Stimulated activated CD4-positive, alpha-beta T cell treated with anti-CD3 and anti-CD28 coated beads, TNF-alpha, amount 100 ng/mL, for 4 hours (primary cell): ENCODE measurements at places on chromosomes 3 and 15.
A peak's percentile ranks its signal among the peaks of the same experiment; 100 is the strongest.

DNA sequence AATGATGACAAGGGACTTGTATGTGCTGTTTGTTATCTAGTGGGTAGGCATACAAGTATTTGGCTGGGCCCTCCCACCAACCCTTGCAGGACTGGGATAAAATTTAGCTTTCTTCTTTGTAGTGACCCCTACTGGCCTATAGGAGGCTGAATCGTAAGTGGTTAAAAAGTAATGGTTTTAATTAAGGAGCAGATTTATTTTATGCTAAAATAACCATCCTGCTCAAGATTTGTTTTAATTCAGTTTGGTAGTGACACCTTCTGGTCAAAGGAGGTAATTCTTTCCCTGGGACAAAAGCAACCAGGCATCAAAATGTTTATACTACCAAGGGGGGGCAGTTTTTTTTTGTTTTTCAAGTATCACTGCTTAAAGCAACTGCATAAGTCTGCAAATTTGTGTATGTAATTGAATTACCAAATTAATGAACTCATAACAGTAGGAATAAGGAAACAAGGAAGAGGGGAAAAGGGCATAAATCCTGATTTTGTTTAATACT is 70.7 kb downstream of the TOP2B start:
- DNase-seq = no peak

DNA sequence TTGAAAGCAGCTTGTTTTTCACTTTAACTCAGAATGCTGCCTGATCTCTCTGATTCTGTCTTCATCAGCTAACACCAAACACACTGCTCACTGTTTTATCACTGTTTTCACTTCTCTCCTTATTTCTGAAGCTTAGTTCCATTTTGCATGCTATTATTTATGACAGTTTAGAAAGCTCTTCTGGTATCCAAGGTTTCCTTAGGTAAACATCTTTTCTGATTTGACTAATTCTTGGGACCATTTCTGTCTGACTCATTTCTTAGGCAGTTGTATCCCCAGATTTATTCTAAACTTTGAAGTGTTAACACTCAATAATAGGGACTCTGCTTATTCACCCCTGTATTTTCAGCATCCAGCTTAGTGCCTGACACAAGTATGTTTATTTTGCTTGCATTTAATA is 167.7 kb downstream of the BCHE start:
- no peak for DNase-seq

- DNase-seq = no peak
Observed at GRCh38 chr3:94146455-94146854, 83.6 kb downstream of the NSUN3 start.

DNA sequence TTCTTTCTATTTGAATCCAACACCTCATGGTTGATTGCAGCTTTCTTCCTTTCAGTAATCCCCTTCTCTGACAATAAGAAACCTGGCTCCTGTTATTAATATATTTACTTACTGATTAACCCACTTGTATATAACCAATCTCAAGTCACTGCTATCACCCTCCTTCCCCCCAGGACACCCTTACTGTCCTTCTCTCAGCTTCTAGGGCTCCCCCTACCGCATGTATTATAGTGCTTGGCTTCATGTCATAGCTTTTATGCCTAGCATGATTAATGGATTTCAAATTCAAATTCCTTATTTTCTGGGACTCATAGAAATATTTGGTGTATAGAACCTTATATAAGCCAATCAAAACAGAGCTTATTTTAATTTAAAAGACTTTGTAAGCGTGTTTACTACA is 75.7 kb upstream of the BNIP2 start:
- DNase-seq = no peak

- no peak for DNase-seq
Observed at GRCh38 chr3:132784502-132785025, 62.4 kb upstream of the NPHP3 start.

DNA sequence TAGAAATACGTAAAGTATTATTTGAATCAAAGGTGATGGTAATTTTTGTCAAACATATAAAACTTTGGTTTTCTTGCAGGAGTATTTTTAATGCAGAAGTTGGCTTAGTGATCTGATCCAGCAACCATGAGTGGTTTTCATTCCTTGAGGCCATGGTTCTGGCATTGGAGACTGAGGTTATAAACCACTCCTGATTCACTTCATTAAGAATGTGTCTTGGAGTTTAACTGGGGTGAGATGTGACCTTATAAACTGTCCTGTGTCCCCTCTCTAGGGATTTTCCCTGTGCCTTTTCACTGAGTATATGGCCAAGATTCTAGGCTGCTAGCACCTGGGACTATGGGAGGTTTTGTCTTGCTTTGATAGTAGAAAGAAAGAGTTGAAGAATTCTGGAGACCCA is 94.3 kb downstream of the RYR3 start:
- no peak for DNase-seq

- DNase-seq = peak; percentile 44
Observed at GRCh38 chr3:128784232-128784631, 58.2 kb downstream of the RAB7A start.
